Activated CD4-positive, alpha-beta T cell treated with anti-CD3 and anti-CD28 coated beads, Interleukin-2, amount 10 ng/mL, durations not matched to agents 7 days and 5 days (primary cell): ENCODE measurements at places on chromosomes 11 and 22.

- DNase-seq = peak; percentile 25
Observed at GRCh38 chr22:23182309-23183060, 2.2 kb downstream of the BCR start.

DNA sequence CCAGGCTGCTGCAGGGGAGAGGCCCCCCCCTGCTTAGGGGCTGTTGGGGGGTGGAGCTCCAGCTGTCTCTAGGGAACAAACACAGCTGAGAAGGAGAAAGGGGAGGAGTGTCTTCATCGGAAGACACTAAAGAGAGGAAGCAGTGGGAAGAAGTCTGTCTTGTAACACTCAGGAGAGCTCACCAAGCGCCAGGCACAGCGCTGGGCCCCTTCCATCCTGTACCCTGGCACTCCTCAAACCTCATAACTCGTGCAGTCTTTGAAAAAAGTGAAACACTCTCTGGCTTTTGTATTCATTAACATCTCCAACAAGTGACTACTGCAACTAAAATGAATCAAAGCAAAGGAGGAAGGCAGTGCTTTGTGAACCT, 67.4 kb upstream of the PRDM11 start:
- DNase-seq = no peak

- no peak for DNase-seq
Observed at GRCh38 chr11:100630898-100631297, 56.2 kb upstream of the ARHGAP42 start.

- no peak for DNase-seq
Observed at GRCh38 chr11:7965386-7965785, at the start of gene NLRP10. TSS of gene NLRP10 (minus strand) at chr11:7965447. CDS start at chr11:7963495, 1,952 bp downstream.

DNA sequence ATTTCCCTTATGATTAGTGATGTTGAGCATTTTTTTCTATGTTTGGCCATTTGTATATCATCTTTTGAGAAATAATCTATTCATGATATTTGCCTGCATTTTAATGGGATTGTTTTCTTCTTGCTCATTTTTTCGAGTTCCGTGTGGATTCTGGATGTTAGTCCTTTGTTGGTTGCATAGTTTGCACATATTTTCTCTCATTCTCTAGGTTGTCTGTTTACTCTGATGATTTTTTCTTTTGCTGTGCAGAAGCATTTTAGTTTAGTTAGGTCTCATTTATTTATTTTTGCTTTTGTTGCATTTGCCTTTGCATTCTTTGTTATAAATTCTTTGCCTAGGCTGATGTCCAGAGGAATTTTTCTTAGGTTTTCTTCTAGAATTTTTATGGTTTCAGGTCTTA, 87.3 kb downstream of the METTL15 start:
- DNase-seq = no peak
